HCEC 1CT (cell line): ENCODE measurements at places on chromosomes 13 and 19.

DNA sequence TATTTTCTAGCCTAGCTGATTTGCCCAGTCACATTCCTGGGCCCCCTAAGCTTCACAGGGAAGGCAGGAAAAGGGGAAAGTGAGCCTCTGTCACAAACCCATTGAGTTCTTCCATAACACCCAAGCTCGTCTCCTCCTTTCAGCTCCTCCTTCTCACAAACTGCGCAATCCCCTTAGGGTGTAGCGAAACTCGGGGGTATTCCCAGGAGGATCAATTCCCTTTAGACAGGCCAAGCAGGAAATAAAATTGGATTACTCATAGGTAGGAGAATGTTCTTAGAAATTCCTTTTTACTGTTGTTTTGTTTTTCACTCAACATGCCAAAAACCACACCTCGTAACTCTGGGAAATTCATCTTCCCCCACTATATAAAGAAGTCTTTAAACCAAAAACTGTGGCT lies 139.3 kb downstream of the IRS2 start:
- DNase-seq: no peak

- no peak for DNase-seq
Measured at GRCh38 chr19:49713236-49713845, 22.4 kb downstream of the CPT1C start.

DNA sequence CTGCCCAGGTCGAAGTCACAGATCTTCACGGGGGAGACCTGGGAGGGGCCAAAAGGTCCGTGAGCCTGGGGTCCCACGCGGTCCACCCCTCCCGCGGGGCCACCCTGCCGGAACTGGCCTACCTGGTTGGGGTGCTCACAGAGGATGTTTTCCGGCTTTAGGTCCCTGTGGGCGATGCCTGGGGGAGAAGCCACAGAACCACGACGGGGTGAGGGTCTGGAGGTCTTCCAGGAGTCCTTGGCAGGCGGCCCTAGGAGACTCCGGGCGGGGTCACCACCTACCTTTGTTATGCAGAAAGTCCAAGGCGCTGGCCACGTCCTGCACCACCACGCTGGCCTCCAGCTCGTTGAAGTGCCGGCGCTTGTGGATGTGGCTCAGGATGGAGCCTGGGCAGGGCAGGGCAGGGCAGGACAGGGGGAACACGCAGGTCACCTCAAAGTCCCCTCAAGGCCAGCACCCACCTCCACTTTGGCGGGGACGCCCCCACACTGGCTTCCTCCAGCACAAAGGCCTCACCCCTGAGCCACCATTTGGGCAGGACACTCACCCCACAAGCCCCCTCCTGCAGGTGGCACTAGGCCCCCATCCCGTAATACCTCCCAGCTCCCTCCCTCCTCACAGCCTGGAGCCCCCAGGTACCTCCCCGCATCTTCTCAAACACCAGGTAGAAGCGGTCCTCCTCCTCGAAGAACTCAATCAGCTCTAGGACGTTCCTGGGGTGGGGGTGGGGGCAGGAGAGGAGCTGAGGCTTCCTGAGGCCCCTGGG lies 8.4 kb downstream of the MKNK2 start:
- no peak for DNase-seq

DNA sequence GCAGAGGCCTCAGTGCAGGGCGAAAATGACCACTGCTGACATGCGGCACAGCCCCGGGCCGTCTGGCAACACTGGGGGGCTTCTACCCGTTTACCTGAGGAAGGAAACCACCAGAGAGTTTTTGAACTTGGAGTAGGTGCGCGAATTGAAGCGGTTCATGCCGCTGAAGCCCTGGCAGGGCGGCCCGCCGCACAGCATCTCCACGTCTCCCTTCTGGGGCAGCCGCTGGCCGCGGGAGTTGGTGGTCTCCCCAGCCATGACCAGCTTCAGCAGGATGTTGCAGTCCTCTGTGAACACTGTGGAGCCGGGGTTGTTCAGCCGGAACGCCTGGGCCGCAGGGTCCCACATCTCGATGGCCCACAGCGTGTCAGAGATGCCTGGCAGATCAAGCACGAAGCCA lies 20.3 kb upstream of the EIF3G start:
- DNase-seq: no peak

DNA sequence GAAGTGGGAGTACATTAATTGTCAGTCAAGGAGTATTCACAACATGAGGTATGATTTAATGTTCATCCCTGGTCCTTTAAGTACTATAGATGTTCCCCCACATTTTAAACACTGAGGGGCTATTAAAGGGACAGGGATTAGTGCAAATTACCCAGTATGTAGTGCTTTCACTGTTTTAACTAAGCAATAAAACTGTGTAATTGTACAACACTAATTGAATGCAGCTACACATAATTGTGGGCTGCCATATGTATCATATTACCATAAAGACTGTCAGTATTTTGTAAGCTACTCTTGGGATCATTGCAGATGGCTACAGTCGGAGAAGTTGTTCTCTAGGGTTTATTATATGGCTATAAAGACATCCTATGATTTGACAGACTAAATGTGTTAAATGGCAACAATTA lies 316.6 kb downstream of the DCLK1 start:
- no peak for DNase-seq

DNA sequence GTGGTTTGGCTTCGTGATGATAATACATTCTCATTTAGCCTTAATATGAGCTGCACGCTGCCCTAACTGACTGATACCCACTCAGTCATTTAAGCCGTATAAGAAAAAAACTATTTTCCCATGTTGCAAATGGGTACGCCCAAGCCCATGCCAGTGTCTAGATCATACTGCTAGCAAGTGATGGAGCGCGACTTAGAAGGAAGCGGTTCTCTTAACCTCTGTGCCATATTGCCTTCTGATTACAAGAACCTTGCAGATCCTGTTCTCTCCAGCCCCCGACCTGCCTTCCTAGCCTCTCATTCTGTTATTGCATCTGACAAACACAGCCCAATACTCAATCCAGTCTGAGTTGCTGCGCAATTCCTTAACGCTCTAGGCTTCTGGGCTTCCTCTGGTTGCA lies 603 bp downstream of the GPALPP1 start:
- no peak for DNase-seq
